ENCODE measurements at places on chromosomes 5 and 9.

DNA sequence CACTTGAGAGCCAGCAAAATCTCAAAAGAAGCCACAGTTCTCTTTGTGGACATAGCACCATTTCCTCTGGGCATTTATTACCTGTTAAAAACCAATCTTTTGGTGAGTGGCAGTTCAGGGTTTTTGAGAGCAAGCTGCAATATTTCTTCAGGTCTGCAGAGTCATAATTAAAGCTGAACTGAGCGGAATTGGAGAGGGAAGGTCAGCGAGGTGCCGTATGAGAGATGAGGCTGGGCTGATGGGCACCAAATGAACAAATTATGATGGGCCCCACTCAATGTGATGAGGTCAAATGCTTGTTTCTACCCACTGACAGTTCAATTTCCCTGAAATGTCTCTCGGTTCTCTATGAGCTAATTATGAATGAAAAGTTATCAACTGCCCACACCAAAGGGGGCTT lies 231.9 kb downstream of the AP3B1 start:
- no peak for DNase-seq

DNA sequence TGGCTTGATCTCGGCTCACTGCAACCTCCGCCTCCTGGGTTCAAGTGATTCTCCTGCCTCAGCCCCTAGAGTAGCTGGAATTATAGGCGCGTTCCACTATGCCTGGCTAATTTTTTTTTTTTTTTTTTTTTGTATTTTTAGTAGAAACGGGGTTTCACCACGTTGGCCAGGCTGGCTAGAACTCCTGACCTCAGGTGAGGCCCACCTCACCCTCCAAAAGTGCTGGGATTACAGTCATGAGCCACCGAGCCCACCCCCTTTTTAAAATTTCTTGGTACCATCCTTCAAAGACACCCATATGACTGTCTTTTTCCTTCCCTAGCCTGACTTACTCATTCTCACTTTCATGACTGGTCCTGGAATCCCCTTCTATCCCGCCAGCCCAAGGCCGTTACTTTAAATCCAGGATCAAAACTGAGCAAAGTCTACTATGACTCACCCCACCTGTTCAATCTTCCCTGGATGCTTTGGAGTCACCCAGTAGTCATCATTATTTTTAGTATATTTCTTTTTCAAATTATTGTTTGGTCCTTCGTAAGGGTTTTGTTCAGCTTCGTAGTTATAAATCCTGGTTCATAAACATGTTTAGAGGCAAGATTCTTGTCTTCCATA lies 1.2 kb upstream of the TBCA start:
- no peak for DNase-seq

DNA sequence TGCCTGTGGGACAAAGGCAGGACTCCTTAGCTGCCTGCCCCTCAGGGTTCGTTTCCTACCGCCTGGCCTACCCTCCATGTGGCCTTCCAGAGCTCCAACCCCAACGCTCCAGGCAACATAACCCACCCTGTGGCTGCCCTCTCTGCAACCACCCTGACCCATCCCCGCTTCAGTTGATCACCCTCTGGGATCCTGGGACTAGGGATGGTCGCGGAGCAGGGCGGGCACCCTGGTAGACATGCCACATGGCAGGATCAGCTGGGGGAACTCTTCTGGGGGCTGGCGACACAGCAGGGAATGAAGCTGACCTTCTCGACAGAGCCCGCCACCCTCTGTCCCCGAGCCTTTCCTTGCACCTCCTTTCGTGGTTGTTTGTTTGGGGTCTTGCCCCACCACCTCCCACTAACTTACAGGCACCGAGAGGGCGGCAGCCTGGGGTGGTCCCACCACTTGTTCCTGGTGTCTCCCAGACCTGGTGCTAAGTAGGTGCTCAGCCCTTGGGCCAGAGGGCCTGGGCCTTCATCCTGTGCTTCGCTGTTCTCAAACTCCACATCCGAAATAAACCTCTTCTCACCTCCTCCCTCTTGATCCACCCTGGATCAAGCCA lies 243.1 kb downstream of the PBX3 start:
- no peak for DNase-seq

- peak; percentile 76 for DNase-seq
These were observed 128.0 kb downstream of the SLC1A3 start for GRCh38 chr5:36734422-36734821.

GRCh38 chr5:147912011-147912410 lies 5.7 kb upstream of the C5orf46 start:
- DNase-seq = no peak

- DNase-seq = no peak
These were observed 46.6 kb downstream of the UGCG start for GRCh38 chr9:111943200-111943599.

DNA sequence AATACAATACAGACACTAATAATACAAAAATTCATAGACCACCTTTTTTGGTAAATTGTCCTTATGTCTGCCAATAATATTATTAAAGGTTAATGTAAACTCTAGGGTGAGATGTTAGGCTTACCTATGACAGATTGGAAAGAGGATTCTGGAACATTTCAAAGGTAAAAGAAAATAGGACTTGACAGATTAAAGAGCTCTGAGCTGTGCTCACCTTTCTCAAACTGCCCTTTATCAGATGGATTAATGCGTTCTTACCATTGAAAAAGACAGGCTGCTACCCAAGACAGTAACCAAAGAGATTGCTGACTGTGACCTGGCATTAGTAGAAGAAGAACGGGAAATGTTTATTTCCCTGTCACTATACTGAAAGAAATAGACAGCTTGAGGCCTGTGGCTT lies 156.1 kb upstream of the MRPS30 start:
- DNase-seq = no peak

DNA sequence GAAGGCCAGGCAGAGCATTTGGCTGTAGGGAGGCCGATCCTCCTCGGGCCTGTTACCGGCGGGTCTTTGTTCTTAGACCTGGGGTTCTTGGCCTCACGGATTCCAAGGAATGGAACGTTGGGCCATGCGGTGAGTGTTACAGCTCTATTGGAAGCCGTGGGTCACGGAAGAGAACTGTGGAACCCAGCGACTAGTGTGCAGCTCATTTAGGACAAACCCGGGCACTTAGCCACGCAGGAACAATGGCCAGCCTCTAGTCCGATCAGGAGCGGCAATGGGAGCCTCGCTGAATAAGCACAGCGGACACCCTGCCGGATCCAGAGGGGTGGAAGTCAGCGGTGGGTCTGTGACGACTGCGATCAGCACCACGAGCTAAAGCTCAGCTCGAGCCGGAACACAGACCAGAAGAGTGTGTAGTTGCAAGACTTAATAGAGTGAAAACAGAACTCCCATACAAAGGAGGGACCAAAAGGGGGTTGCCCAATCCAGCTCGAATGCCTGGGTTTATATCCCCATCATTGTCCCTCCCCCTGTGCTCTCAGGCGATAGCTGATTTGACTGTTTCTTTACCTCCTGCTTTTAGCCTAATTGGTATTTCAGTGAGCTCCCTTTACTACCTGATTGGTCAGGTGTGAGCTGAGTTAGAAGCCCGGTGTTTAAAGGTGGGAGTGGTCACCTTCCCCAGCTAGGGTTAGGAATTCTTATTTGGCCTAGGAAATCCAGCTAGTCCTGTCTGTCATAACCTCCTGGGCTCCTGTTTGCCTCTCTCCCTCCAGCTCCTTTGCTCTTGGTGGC lies 53.7 kb upstream of the RPL26L1 start:
- DNase-seq = no peak

DNA sequence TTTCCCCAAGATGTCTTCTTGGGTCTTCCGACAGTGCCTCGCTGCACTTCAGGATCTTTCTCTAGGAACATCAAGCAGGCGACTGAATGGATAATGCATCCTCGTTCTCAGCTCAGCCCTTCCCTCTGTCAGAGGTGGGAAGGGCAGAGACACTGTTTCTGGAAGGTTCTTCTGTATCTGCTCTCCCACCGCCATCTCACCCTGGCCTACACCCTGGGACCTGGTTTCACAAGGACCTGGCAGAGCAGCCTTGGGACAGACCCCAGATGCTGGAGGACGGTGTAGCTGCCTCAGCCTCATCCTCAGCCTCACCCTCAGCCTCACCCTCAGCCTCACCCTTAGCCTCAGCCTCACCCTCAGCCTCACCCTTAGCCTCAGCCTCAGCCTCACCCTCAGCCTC lies 18.5 kb downstream of the MRPL36 start:
- DNase-seq = no peak

GRCh38 chr9:86324308-86324707 lies 29.9 kb downstream of the TUT7 start:
- DNase-seq = no peak

GRCh38 chr9:38376021-38376670 lies 16.4 kb upstream of the ALDH1B1 start:
- DNase-seq = no peak

- DNase-seq = no peak
These were observed 310.5 kb downstream of the NSG2 start for GRCh38 chr5:174355995-174356394.

- peak; percentile 91 for DNase-seq
These were observed 17.8 kb upstream of the CYSTM1 start for GRCh38 chr5:140157032-140157781.

- no peak for DNase-seq
These were observed 5.4 kb downstream of the IL7R start for GRCh38 chr5:35862126-35862525.

DNA sequence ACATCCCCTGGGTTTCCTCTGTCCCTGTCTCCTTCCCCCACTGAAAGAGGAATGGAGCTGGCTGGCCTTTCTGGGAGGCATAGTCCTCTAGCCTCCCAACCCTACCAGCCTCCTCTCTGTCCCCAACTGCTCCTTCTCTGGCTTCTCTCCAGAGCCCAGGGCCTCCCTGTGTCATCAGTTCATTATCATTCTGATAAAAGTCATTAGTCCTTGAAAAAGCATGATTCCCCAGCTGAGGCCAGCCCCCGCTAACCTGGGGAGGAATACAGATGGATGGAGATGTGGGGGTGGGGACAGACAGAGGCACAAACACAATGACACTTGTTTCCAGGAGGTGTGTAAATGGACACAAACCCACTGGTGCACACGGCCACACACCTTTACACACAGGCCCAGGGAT lies 73.6 kb upstream of the HSPA9 start:
- DNase-seq = no peak

DNA sequence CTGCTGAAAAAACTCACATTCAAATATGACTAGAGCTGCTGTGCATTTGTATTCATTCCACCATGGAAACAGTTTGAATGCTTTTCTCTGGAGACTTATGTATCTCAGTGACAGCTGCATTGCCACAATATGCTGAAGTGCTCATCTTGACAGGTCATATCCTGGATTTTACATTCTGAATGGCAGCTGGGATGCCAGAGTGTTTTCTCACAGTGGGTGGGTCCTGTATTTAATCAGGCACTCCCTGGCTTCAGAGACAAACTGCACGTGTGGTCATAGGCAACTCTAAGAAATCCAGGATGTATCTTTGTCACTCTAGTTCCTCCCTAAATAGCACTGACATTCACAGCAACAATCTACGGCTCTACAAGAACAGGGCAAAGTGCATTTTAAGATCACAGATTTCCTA lies 75.6 kb downstream of the ST8SIA4 start:
- DNase-seq = peak; percentile 40

DNA sequence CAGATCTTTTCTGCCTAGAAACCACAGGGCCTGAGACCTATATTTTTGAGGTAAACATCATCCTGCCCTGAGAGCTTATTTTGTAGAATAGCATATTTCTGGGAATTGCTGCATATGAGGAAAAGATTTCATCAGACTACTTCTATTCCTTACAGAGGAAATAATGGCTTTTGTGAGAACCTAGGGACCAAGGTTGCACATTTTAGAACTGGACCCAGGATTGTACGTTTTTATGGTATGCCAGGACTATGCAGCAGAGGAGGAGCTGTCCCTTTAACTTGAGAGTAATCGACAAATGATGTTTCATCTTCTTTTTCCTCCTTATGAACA lies 2.2 kb upstream of the ALDH1A1 start:
- DNase-seq = no peak

GRCh38 chr9:134642385-134643181 lies 980 bp downstream of the COL5A1 start:
- no peak for DNase-seq

GRCh38 chr9:114004221-114004716 lies 73.8 kb downstream of the AMBP start:
- DNase-seq = no peak

GRCh38 chr5:78569441-78569840 lies 79.1 kb downstream of the LHFPL2 start:
- peak; percentile 72 for DNase-seq

DNA sequence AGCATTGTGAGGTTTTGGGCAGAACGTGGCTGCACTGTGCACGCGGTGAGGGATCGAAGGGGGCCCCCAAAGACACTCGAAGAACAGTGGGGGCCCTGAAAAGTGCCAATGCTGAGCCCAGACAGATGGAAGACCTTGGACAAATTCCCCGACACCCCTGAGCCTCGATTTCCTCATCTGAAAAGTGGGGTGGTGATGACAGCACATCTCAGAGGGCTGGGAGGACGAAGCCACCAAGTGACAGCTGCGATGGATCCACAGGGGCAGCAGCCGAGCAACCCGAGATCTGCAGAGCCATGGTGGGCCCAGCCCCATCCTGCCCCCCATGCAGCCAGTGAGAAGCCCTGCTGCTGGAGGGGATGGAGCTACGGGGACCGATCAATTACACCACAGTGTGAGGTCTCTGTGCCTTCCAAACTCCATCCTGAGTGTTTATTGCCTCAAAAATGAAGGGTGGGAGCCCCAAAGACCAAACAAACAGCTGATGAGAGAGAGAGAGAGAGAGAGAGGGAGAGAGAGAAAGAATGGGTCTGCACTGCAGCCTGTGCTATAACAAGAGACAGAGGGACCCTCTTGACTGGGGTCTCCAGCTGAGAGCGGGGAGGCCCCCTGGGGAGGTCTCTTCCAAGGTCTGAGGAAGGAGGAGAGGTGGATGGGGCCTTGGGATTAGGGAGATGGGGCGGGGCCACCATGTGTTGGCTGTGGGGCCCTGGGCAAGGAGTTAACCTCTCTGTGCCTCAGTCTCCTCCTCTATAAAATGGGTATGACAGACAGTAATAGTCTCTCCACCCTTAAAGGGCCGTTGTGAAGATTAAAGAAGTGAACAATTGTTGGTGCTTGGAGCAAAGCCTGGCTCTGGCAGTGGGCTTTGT lies 134.4 kb upstream of the IER5L start:
- no peak for DNase-seq

DNA sequence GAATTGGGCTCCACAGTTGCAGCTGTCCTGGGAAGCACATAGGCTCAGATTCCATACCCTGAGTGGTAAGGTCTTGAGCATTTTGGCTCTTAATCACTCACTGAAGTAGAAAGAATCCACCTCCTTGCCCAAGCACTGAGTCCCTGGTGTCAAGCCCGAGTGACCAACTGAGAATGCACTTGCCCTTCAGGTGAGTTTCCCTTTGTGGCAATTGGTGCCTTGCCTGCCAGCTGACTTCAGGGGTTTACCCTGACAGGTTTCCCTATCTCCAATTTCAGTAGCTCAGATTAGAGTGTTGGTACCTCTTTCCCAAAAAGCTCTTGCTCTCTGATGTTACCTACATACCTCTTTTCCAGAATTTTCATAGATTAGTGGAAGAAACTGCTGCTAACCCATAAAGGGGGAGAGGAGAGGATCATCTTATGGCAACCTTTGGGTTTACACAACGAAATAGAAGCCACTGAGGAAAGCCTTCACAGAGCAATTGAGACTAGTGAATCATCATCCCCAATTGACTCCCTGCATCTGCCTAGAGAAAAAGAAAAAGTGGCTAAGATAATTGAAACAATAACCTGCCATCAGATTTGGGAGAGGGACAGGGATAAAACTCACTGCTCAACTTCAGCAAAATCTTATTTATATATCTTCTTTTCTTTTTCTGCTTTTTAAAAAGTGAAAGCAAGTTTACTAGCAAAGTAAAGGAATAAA lies 48.6 kb downstream of the CCL28 start:
- no peak for DNase-seq

Data from HT-29 (cell line).